ENCODE measurements at places on chromosomes 13 and 19.

GRCh38 chr13:74135326-74136083 is 1.3 kb upstream of the KLF12 start:
- peak; percentile 78 for DNase-seq

DNA sequence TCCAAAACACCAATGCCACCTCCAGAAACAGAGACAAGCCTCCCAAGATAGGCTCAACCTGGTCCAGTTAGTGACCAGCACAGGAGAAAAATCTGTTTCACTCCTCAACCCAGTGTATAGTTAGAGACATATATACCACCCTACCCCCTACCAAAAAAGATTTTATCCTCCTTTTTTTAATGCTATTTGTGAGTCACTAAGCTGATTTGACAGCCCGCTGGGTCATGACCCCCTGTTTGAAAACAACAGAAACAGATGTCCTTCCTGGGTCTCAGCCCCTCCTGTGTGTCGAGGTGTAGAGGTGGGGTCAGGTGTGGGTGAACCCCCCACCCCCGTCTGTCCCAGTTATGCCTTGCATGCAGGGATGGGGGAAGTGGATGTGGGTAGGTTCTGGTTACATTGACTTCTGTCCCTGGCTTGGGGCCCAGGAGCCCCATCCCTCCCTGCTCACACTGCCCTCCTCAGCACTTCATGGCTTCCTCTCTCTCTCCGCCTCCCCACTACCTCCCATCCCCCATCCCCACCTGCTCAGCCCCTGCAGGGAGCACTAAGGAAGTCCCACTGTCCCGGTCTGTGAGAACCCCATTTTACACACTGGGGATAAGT is 14.0 kb upstream of the TOMM40 start:
- DNase-seq, result no peak

DNA sequence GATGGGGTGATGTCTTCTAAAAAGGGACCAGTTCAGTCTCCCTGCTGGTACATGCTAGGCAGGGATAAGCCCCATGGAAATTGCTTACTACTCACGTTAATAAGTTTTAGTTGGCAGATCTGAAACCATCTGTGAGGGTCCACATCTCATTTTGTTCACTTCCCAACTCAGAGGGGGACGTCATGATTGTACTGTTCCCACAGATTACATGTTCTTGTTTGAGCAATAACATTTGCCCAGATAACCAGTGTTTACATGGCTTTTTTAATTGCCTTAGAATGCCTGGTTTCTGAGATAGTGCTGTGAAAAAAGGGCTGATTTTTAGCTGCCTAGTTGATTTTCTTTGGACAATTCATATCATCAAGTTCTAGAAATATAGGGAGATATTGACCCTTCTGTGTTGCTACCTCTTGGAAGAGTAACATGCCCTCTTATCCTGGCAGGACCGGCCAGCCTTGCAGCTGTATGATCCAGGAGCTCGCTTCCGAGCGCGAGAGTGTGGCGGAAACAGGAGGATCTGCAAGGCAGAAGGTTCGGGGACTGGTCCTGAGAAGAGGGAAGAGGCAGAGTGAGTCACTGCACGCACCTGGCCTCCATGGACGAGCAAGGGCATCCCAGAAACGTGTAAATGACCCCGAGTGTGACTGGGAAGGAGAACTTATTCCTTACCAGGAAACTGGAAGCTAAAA is 9.8 kb upstream of the CHAMP1 start:
- DNase-seq, result no peak

GRCh38 chr13:110240352-110240751 is 66.6 kb downstream of the COL4A1 start:
- DNase-seq, result no peak

- DNase-seq, result no peak
Observed at GRCh38 chr13:46213242-46213641, 1.5 kb downstream of the LRRC63 start.

DNA sequence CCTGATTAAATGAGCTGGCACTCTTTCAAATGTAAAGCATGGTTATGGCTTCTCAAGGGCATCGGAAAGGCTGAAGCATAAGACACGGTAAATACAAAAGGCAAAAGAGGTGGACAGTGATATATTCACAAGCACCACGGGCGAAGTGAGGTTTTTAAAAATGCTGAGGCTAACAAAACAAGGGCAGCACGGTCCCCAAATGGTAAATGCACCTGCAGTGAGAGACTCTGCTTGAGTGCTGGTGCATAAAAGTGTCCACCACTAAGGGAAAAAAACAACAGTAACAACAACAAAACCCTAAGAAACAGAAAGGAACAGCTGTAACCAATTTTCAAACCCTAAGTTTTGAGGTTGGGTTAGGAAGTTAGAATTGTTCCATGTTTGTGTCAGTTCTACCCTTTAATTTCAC is 234.9 kb downstream of the PCDH9 start:
- DNase-seq, result no peak

- DNase-seq, result no peak
Observed at GRCh38 chr13:106088085-106088484, 447.4 kb downstream of the EFNB2 start.

DNA sequence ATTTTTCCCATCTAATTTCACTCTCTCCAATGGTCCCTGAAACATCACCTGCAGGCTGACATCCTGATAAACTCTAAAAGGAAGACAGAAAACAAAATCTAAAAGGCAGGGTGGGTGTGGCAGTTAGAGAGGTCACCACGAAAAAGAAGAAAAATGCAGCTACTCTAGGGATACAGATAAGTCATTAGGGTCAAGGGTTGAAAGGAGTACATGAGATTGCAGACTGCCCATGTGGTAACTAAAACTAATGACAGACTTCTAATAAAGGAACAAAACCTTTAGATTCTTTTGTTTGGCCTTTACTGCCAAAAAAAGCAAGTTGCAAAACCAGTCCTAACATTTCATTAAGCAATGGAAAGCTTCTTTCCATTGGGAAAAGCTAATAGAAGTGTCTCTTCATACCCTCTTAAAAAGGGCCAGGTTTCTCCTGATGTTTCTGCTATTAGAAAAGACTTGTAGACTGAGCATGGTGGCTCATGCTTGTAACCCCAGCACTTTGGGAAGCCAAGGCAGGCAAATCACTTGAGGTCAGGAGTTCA is 31.0 kb downstream of the THSD1 start:
- DNase-seq, result no peak

DNA sequence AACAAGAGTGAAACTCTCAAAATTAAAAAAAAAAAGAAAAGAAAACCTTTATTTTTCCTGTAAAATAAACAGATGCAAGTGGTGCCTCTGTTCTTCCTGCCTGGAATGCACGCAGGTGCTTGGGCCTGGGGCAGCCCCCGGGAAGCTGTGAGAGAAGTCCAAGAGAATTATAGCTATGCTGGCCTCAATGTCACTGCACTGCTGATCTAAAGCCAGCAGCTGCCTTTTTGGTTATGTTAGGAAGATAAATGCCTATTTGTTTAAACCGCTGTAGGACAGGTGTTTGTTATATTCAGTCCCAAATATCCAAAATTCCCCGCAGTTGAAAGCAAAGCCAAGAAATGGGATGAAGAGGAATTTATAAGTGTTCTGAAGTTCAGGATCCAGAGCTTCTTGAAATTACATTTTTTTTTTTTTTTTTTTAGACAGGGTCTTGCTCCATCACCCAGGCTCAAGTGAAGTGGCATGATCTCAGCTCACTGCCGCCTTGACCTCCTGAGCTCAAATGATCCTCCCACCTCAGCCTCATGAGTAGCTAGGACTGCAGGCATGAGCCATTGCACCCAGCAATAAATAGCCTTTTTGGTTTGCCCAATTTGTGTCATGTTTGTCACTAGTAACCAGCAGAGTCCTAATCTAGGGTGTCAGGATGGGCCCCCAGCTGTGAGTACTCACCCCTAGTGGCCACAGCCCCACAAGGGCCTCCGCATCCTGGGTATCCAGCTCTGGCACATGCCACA is 2.2 kb downstream of the RINL start:
- no peak for DNase-seq

Measured in neuronal stem cell (in vitro differentiated cells).